B cell (primary cell): ENCODE measurements at places on chromosomes 2 and 18.

DNA sequence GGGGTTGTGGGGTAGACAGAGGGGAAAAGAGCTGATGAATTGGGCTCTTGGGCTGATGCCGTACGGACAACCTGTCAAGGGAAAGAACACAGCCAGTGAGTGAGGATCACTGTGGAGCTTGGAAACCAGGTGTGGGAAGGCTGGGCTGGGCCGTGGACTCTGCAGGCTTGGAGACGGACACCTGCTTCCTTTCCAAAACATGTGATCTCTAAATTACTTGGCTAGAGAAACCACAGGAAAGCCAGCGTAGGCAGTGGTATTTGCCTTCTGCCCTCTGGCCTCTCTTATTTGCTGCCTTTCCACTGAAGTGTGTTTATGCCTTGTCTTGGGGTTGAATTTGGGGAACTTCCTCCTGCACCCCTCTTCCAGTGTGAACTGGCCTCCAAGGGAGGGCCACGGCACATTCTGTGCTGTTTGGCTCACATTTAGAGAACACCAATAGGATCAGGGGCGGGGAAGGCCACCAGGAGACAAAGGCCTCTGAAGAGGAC is 267.7 kb downstream of the PRKCE start:
- DNase-seq = no peak

DNA sequence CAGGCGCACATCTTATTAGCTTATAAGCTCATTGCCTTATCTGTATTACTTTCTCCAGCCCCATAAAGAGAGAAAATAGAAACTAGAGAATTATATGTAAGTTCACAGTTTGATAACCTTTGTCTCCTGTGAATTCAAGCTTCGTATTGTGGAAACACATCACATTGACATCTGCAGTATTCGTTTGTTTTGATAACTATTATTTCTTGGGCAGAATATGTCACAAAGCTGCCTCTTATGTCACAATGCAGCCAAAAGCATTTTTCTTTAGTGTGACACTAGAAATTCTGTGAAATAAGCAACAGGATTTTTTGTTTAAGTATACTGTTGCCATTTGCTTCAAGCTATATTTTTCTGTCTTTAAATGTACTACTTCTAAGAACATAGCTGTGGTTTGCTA is 221.5 kb downstream of the DOK6 start:
- no peak for DNase-seq

- DNase-seq = no peak
Observed at GRCh38 chr18:68833756-68834155, 35.9 kb downstream of the CCDC102B start.

- no peak for DNase-seq
Observed at GRCh38 chr2:85503851-85504777, 34.9 kb upstream of the MAT2A start.

DNA sequence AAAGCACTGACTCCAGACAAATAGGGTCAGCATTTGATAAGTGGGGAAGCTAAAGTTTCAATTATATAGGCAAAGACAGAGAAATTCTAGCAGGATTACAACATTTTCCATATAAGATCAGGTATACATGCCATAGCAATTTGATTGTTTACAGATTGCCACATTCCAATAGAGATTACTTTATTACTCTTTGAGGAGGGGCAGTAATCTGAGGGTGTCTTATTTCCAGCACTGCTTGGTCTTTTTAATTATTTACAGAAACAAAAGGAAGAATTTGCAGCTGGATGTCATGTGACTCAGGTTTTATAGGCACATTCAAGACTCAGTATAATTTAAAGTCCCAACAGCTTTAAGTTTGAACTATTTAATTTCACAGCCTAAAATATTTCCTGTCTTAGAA is 42.5 kb upstream of the GPR39 start:
- DNase-seq = no peak

DNA sequence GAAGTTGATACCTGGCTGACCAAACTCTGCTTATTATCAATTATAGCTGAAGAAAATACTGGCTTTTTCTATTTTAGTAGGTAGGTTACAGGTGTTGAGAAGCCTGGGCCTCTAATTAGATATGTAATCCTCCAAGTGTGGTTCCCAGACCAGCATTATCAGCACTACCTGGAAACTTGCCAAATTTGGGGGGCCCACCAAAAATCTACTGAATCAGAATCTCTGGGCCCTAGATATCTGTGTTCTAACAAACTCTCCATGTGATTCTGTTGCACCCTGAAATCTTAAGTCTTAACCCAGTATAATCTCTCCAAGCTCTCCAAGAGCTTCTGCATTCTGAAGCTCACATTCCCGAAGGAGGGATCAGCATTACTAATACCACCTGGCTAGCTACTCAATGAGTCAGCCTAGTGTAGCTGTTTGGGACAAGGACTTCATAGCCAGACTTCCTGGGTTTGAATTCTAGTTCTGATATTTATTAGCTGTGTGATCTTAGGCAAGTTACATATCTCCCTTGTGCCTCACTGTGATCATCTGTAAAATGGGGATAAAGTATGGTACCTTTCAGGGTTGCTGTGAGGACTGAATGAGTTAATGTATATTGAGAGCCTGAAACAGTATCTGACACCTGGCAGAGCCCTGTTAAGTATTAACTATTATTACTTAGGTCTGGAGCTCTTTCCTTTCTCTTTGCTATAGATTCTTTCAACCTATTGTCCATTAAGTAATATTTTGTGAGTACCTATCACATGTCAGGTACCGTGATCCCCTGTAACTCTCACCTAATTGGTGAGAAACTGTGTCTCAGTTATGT is 94.1 kb upstream of the CD302 start:
- no peak for DNase-seq

GRCh38 chr2:143192716-143193115 is 63.5 kb downstream of the ARHGAP15 start:
- no peak for DNase-seq

GRCh38 chr2:227796045-227796711 is 17.5 kb upstream of the CCL20 start:
- no peak for DNase-seq

- no peak for DNase-seq
Observed at GRCh38 chr18:38557006-38557405, 991.4 kb upstream of the CELF4 start.

GRCh38 chr2:217799563-217800432 is 203.0 kb downstream of the TNS1 start:
- DNase-seq = no peak

GRCh38 chr18:35513181-35513936 is 15.6 kb upstream of the INO80C start:
- DNase-seq = no peak

DNA sequence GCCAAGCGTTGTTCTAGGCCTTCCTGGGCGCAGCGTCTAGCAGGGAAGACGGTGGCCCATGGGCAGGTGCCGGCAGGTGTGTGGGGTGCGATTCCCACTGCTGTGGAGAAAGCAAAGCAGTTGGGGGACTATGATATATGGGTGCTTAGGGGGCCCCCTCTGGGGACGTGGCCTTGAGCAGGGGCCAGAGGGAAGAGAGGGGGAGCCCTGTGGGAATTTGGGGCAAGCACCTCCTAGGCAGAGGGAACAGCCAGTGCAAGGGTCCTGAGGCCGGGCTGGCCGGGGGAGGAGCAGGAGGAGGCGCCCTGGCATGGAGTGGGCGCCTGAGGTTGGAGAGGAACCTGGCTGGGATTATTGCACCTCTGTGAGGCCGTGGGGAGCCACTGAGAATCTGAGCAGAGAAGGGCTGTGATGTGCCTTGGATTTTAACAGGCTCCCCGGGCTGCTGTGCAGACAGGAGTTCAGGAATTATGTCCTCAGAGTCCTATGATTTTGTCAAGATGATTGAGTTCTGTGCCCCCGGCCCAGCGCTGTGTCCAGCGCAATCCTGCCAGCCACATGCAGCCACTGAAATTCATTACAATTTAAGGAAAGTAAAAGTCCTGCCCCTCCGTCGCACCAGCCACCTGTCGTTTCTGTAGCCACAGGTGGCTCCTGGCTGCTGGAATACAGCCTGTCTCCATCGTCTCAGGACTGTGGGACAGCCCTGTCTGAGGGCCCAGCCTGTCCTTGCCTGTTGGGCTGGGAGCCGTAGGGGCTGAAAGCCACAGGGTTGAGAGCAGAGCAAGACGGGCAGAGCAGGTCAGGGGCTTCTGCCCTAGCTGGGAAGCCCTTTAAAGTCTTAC is 9.1 kb upstream of the KLHL30 start:
- DNase-seq = no peak

- DNase-seq = no peak
Observed at GRCh38 chr2:241062389-241063092, 39.5 kb downstream of the MTERF4 start.

DNA sequence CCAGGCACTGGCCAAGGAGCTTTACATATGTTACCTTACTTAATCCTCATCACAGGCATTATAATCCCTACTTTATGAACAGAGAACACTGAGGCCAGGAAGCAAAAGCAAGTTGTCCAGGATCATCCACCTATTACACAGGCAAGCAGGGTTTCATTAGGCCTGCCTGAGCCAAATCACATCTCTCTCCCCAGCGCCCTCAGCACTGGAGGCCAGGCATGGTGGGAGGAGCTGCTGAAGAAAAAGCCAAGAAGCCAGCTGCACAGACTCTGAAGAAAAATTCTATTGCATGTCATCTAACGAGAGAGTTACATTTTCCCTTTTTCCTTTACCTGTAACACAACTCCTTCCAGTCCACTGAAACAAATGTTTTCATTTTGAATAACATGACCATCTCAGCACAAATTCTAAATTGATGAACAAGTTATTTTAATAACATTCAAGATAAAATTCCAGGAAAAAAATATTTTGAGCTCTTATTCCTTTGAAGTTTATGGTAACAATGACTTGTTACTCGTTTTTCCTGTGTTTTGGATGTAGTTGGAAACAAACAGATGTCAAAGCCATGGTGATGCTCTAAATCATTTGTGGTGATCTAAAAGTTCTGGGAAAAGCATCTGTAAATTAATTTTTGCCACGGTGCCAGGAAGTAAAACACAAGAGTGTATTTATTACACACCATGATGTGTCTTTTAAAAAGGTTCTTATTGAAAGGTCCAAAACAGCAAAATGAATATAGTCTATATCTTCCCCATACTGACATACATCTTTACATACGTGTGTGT is 139.0 kb upstream of the ITGB6 start:
- no peak for DNase-seq

- DNase-seq = no peak
Observed at GRCh38 chr2:70443726-70444125, 109.9 kb downstream of the TGFA start.

DNA sequence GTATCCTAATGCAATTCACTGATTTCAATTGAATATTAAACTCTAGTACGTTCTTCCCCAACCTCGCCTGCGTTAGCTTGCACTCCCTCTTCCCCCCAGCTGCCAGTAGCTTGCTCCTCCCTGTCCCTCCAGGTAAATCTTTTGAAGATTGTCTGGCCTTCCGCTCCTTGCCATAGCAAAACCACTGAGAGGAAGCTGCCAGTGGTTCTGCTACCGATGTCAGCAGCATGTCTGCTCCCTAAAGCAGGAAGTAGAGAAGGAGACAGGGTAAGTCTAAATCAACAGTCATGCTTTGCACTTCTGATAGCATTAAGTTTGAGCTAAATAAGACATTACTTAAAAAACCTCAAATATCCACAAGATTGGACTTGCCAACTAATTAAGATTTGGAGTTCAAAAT is 89.1 kb downstream of the SCN2A start:
- DNase-seq = peak; percentile 10

DNA sequence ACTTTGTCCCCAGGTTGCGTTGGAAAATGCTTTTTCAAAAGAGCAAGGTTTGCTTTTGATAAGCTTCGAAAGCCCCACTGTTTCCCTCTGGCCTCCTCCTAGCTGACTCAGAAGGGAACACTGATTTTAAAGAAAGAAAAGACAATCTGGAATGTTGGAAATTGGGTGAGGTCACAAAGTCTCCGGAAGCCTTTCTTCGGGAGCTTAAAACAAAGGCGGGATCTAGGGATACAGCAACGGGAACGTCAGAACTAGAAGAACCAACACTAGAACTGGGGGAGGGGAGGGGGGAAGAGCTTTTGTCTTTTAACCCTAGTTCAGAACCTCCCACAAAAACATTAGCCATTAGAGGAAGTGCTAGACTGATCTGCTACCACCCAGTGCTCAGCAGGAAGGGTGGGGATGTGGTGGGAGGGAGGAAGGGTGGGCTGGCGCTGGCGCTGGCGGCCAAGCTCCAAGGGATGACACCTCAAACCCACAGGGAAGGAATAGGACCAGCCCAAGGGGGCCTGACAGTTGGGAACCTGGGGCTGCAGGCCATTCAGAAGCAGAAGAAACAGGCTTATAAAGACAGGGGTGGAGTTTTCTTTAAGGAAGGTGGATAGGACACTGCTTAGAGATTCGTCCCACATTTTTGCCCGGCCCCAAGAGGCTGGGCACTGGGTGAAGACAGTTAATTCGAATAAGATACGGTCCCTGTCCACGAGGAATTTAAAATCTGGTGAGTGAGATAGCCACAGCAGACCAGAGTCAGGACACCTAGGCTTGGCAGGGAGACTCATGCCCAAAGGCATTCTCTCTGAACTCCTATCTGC is 1.7 kb downstream of the TMSB10 start:
- peak; percentile 80 for DNase-seq

GRCh38 chr2:236507393-236508085 is 62.1 kb upstream of the ACKR3 start:
- peak; percentile 67 for DNase-seq

GRCh38 chr2:168116448-168116847 is 130.9 kb downstream of the STK39 start:
- DNase-seq = no peak

GRCh38 chr2:71120195-71120594 is 9.8 kb downstream of the MCEE start:
- no peak for DNase-seq

DNA sequence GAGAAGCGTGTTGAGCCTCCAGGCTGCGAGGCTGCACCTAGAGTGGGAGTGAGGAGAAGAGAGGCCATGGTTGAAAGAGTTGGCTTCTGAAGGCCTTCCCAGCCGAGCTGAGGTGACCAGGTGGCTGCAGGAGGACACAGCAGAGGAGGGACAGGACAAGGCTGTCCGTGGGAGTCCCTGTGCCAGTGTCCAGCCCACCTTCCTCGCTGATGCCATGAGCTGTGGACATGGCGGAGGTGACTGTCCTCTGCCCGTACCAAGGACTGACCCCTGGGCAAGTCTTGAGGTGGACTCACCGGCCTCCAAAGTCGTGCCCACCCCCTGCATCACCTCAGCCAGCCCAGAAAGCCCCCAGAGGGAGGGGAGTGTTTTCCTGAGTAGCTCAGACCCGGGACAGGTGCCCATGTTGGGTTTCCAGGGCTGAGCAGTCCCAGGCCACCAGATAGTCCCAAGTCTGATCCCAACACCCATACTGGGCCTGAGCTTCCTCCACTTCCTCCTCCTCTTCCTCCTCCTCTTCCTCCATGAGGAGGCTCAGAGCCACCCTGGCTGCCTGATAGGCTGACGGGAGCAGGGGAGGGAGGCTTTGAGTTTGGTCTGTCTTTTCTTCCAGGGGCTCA is 43.0 kb upstream of the FOSL2 start:
- no peak for DNase-seq

- DNase-seq = no peak
Observed at GRCh38 chr2:210553373-210553772, 3.0 kb upstream of the CPS1 start.
